Activated effector memory CD4-positive, alpha-beta T cell treated with Interleukin-2 at 50 U/mL for 16 hours (primary cell): ENCODE measurements at places on chromosomes 7 and 10.

DNA sequence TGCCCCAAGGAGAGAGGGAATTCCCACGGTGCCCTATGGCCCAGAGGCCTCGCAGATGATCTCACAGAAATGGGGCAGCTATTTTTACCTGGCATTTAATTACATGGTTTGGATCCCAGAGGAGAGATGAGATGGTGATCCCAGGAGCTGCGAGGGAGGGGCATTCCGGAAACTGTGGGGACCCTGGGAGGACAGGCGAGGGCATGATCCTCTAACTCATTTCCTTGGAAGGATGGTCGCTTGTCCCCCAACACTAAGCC lies 9.4 kb downstream of the SH2B2 start:
- DNase-seq, result no peak

DNA sequence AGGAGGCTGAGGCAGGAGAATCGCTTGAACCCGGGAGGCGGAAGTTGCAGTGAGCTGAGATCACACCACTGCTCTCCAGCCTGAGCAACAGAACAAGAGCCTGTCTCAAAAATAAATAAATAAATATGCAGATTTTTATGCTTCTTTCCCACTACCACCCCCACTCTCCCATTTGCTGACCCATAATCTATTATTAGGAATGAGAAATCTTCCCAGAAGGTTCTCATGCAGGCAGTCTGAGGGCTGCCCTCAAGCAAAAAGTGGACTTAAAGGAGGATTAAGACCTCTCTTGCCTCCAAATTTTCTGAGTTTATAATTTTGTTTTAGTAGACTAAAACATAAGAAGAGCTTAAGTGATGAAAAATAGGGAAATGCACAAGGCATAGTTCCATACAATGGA lies 85.2 kb upstream of the TOMM7 start:
- DNase-seq, result no peak

DNA sequence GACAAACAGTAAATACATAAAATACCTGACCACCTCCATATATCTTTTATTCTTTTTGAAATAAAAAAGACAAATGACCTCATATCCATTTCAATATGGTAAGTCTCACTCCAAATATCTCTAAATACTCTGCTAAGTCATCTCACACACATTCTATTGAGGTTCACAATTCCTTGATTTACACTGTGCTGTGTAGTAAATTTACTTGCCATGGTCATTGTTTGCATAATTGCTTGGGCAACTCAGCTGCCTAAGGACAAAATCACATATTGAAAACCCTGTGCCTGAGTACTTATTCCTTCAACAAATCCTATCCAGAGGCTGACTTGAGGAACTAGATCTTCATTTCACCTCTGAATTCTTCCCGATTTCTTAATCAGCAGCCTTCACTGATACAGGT lies 176.4 kb downstream of the THSD7A start:
- DNase-seq, result no peak

- no peak for DNase-seq
Observed at GRCh38 chr7:39217783-39218182, 240.1 kb downstream of the POU6F2 start.

- no peak for DNase-seq
Observed at GRCh38 chr7:82275342-82275741, 168.2 kb downstream of the CACNA2D1 start.

- peak; percentile 36 for DNase-seq
Observed at GRCh38 chr7:128933180-128933891, 4.4 kb upstream of the IRF5 start.

- DNase-seq, result peak; percentile 72
Observed at GRCh38 chr7:92904244-92905131, 68.1 kb upstream of the CDK6 start.

DNA sequence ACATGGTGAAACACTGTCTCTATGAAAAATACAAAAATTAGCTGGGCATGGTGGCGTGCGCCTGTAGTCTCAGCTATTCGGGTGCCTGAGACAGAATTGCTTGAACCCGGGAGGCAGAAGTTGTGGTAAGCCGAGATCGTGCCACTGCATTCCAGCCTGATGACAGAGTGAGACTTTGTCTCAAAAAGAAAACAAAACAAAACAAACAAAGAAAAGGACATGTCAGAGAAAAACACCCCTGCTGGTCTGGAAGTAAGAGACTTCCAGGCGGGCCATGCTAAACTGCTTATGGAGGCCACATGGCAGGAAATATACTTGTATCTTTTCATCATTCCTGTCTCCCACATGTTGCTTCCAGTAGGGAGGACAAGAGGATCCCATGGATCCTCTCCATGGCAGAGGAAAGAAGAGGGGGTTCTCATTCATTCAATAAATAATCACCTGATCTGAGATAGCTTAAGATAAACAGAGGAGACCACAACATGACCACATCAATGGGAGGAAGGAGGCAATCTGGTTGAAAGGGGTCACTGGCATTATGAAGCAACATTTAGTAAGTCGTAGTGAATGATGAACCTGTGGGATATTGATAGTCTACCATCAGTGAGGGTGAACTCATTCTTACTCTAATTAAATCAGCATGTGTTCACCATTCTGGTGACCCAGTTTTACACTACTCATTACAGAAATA lies 60.5 kb upstream of the ZNF138 start:
- DNase-seq, result no peak

DNA sequence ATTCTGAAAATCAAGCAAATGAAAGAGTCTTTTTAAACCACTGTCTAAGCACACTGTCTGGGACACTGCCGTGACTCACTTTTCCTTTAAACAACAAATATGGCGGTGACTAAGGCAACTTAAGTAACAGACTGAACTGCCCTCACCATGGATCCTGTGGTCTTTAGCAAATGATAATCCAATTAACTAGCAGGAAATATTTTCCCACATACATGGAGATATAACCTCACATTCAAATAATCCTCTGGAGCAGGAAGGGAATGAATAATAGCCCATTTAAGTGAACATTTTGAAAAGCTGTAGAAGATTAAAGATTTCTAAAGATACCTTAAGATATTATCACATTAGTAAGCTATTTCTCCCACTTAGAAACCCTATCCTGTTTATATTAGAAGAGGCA lies 40.3 kb upstream of the LRRC17 start:
- DNase-seq, result no peak

- no peak for DNase-seq
Observed at GRCh38 chr7:22216832-22217475, 140.0 kb downstream of the RAPGEF5 start.

- DNase-seq, result no peak
Observed at GRCh38 chr10:106925191-106925590, 239.3 kb downstream of the SORCS1 start.

- no peak for DNase-seq
Observed at GRCh38 chr10:83310688-83311087, 828.6 kb upstream of the GHITM start.

DNA sequence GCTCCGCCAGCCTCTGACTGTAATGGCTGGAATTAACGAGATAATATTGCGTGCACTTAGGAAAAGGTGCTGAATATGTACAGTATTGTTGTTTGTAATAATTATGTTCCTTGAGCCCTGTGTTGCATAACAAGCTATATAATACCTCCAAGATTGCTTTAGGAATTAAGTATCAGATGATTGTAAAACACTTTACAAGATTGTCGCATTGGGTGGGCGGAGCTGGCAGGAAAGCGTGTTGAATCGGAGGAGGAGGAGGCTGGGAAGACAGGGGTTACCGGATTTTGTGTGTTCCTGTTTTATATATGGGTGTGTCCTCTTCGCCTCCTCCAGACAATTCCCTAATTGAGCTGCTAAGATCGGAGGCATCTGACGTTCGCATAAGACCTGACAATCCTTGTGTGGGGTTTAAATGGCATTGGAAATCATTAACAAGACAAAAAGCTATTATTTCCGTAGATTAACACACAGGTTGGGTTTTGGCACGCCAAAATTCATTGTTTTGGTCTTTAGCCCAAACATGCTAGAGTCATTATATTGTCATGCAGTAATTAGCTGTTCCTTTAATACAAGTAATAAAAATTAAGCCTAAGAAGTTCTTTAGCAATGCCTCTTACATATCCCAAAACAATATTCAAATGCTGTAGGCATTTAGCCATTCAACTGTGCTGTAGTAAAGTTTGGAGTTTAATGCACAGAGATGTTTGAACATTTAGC lies 192.9 kb upstream of the SH2B2 start:
- DNase-seq, result no peak

GRCh38 chr10:98294270-98294627 lies 26.3 kb upstream of the LOXL4 start:
- DNase-seq, result no peak

GRCh38 chr10:47367646-47368045 lies 16.4 kb downstream of the ZNF488 start:
- no peak for DNase-seq

DNA sequence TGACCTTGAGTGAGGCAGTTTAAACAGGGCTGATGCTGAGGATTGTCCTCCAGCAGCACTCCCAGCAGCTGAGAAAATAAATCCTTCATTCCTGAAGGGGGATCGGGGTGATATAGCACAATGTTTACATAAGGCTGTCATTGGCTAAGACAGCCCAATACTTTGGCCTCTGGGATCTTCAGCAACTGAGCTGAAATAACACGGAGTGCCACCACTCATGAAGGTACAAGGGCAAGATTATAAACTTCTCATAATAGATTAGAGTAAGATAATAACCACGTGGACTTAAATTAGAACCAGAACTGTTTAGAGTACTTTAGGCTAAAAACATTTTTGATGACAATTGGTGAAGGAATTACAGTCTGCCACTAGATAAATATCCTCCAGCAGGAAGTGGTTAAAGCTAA lies 70.0 kb upstream of the PAPSS2 start:
- DNase-seq, result no peak

DNA sequence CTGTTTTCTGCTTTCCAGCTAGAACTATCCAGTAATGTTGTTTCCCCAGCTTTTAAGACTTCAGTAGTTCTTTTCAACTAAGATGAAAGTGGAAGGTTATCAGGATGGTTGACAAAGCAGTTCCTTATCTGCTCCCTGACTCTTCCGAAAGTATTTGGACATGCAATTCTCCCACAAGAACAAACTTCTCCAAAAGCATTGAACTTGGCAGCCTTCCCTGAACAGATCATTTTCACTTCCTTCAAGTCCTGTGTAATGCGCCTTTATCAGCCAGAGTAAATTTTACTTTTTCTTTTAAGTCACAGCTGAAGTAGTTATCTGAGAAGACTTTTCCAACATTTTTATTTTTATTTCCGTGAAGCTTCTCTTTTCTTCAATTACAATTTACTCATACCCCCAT lies 39.7 kb downstream of the CDC14C start:
- DNase-seq, result no peak

DNA sequence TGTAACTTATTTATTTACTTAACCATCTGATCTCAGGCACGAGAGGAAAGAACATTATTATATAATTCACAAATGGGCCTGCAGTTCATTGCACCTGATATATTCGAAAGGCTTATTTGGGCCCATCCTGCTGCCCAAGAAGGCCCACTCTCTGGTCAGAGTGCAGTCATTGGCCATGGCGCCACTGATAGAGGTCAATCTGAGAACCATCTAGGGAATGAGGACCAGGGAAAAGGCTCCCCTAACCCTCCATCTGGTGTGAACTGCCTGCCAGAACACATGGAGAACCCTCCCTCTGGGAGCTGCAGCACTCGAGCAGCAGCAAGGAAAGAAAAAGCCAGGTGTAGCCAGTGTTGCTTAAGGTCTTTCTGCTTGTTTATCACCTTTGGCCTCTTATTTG lies 136.6 kb downstream of the REEP3 start:
- no peak for DNase-seq

DNA sequence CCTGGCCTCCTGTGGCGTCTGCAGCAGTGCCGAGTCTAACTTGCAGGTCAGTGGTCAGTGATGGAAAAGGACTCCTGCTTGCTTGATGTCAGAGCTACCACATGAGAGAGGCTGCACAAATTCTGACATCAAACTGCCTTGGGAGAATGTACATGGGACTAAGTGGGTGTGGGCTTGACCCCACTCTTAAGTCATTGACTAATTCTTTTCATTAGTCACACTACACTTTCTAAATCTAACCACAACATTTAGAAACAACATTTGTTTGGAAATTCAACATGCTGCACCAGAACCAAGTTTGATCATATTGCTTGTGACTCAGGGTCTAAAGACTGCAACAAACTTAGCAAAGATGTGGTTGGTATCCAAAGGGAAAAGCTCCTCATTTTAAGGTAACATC lies 24.4 kb upstream of the CDC14C start:
- no peak for DNase-seq

- DNase-seq, result no peak
Observed at GRCh38 chr10:58384544-58384998, 639 bp upstream of the TFAM start.

- no peak for DNase-seq
Observed at GRCh38 chr10:131777162-131777561, 123.6 kb upstream of the PPP2R2D start.

- no peak for DNase-seq
Observed at GRCh38 chr7:22633286-22633953, 93.6 kb upstream of the IL6 start.

GRCh38 chr7:48363174-48363573 lies 191.9 kb downstream of the ABCA13 start:
- no peak for DNase-seq

DNA sequence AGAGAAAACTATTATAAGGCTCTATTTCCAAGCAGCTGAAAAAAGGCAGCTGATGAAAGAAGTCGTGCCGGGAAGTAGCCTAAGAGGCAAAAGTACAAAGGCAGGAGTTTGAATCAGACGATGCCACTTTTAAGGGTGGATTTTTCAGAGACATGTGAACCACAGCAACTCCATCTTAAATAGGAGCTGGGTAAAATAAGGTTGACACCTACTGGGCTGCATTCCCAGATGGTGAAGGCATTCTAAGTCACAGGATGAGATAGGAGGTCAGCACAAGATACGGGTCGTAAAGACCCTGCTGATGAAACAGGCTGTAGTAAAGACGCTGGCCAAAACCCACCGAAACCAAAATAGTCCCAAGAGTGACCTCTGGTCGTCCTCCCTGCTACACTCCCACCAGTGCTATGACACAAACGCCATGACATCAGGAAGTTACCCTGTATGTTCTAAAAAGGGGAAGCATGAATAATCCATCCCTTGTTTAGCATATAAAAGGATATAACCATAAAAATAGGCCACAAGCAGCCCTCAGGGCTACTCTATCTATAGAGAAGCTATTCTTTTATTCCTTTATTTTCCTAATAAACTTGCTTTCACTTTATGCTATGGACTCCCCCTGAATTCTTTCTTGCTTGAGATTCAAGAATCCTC lies 45.5 kb upstream of the PRSS1 start:
- no peak for DNase-seq

GRCh38 chr7:127382301-127383085 lies 10.0 kb downstream of the ZNF800 start:
- no peak for DNase-seq

GRCh38 chr10:34403512-34403911 lies 411.6 kb downstream of the PARD3 start:
- no peak for DNase-seq

GRCh38 chr10:83533290-83533689 lies 606.0 kb upstream of the GHITM start:
- DNase-seq, result no peak
